NCI-H82 (cell line): ENCODE measurements at places on chromosomes 1 and 21.

GRCh38 chr1:2236695-2237677 lies 8.9 kb downstream of the SKI start:
- DNase-seq, result no peak

GRCh38 chr1:228445843-228446650 lies 29.4 kb upstream of the TRIM17 start:
- no peak for DNase-seq

DNA sequence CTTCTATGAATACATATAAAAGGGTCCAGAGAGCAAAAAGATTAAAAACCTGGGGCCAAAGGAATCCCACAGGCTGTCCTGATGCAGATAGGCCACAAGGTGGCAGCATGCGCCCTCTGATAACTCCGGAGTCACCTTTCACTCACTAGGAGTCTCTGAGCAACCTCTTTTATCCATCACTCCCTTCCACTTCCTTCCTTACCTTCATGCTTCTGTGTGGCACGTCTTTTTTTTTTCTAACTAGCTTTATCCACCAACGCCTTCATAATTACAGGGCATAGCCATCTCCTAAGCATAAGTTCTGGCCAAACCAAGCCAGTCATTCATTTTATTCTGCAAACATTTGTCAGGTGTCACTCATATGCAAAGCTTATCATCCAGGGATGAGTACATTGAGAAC lies 3.9 kb upstream of the PGLYRP4 start:
- DNase-seq, result peak; percentile 92

DNA sequence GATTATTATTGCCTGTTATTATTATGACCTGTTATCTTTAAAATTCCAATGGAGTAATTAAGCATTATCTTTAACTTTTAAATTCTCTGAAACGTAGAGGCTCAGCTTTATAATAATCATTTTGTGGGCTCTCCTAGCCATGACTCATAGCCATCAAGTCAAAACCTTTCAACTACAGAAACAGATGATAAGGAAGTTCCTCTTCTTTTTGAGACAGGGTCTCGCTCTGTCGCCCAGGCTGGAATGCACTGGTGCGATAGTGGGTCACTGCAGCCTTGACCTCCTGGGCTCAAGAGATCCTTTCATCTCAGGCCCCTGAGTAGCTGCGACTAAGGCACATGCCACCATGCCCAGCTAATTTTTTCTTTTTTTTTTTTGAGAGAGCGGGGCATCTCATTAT lies 43.5 kb downstream of the CHML start:
- DNase-seq, result no peak

- peak; percentile 89 for DNase-seq
These were observed 38.8 kb downstream of the POFUT2 start for GRCh38 chr21:45248893-45249381.

GRCh38 chr1:161068306-161069234 lies 1.1 kb downstream of the ARHGAP30 start:
- DNase-seq, result peak; percentile 62

DNA sequence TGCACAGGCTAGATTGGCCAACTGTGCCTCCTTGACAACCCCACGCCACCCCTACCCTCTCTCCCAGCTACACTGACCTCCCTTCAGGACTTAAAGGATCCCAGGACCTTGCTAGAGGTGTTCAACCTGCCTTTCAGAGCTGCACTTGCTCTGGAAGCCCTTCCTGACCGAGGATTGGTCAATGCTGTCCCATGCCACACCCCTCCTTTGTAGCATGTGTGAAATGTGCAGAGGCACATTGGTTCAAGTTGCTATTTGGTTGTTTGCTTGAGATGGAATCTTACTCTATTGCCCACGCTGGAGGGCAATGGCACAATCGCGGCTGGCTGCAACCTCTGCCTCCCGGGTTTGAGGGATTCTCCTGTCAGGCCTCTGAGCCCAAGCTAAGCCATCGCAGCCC lies 21.8 kb downstream of the ACTA1 start:
- peak; percentile 28 for DNase-seq

DNA sequence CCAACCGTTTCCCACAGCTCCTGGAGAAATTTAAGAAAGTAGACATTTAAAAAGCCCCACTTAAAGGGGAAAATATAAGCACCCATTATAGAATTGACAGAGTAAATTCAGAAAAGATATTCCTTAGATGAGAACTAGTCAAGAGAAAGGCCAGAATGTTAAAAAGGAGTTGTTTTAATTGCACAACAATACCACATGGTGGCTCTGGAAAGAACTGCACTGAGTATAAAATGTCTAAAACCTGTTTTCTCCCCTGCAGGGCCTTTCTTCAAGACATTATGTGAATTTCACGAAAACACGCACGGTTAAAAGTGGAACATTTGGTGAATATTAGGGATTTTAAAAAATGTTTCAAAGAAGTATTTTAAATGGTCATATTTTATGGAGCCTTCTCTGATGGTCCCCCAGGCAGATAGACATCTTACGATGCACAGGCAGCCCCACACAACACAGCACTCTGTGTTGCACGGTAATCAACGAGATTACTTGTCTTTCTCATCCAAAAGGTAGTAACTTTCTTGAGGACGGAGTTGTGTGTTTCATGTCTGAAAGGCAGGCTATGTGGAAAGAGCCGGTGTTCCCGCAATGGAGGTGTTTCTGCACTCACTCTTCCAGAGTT lies 101.9 kb downstream of the PRRX1 start:
- DNase-seq, result peak; percentile 41

GRCh38 chr1:6991266-6991665 lies 206.0 kb downstream of the CAMTA1 start:
- DNase-seq, result no peak

DNA sequence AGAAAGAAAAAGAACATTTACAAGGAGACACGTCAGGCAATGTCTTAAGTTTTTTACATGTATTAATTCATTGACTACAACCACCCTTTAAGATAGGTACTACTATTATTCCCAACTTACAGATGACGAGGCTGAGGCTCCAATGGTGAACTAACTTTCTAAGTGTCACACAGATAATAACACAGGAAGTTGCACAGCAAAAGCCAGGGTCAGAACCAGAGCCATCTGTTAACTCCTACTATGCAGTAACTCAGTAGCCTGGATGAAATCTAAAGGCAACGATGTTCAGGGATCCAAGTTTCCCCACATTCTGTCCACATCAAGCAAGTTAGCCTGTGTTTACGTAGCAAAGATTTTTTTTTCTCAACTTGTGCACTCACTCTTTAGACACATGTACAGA lies 371.7 kb downstream of the PTPRC start:
- DNase-seq, result no peak

GRCh38 chr1:202201971-202202370 lies 8.4 kb downstream of the LGR6 start:
- no peak for DNase-seq

DNA sequence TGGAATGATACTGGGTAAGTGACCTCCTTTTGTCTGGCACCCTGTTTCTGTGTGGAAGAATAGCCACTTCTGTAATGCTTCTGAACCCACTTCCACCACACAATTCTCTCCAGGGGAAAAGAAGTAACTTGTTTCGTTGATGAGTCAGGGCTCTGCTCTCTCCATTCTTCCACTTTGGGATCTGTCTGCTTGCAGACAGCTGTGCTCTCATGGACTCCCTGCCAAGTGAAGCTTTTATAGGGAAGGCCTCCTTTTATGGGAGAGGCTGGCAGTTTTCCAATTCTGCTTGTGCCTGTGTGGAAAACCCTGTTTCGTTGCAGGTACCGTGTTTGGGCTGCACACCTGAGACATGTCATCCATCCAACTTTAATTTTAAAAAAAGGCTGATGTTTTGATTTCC lies 130.7 kb downstream of the GIPC2 start:
- peak; percentile 18 for DNase-seq

- DNase-seq, result no peak
These were observed 252.0 kb downstream of the RRAGC start for GRCh38 chr1:38607526-38607925.

DNA sequence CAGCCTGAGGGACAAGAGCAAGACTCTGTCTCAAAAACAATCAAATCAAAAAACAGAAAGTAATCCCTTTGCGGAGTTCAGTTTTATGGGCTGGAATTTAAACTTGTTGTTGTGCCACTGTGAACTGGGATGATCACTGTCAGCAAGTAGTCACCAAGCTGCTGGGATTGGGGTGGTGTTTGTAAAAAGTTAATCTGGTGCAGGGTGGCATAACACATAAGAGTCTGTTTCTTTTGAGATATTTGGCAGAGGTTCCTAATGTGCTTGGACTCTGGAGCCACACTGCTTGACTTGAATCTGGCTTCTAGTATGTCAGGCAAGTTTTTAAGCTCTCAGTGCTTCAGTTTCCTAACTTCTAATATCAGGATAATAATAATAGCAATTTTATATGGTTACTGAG lies 6.6 kb downstream of the CLIC4 start:
- no peak for DNase-seq

DNA sequence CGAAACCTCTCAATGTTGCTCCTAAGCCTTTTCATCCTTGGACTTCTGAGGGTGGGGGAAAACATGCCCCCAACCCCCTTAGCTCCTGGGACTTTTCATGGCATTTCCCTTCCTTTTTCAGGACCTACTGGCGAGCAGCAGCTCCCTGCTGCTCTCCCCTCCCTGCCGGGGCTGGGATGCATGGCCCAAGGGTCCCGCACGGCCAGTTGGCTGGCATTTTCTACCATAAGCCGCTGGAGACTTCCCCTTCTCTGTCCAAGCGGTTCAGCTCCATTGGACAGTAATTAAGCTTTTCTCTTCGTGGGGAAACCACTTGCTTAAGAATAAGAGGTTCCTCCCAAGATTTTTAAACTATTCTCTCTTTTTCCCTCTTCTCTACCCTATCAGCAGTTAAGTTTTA lies 52.8 kb downstream of the FCRL5 start:
- no peak for DNase-seq

DNA sequence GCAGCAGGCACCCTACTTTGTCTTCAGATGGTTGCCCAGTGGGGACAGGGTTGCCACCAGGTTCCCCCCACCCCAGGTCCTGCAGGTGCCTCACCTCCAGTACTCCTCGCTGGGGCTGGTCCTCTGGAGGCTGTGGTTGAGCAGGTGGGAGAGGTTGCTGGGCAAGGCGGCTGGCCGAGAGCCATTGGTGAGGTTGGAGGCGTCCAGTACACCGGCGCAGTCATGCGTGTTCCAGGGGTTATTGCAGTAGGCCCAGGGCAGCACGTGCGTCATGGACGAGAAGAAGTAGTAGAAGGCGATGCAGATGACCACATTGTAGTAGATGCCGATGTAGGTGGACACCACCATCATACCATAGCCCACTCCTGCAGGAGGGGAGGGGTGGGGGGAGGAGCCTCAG lies 16.9 kb downstream of the CCDC24 start:
- no peak for DNase-seq

GRCh38 chr1:75937034-75937433 lies 4.8 kb upstream of the ASB17 start:
- DNase-seq, result no peak

DNA sequence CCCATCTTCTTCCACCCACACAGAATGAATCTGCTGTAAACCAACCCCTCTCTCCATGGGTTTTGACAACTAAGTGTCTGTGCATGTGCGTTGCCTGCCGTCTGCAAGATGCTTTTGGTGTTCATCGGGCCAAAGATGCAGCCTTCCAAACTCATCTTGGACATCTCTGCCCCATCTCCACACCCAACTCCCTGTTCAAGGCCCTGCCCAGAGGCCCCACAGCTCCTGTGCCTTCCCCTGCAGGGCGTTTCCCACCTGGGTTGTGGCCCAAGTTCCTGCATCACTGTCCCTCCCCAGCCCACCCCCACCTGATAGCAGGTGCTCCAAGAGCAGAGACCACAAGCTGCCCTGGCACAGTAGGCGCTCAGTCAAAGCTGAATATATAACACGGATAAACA lies 103.2 kb downstream of the BCAR3 start:
- DNase-seq, result no peak

DNA sequence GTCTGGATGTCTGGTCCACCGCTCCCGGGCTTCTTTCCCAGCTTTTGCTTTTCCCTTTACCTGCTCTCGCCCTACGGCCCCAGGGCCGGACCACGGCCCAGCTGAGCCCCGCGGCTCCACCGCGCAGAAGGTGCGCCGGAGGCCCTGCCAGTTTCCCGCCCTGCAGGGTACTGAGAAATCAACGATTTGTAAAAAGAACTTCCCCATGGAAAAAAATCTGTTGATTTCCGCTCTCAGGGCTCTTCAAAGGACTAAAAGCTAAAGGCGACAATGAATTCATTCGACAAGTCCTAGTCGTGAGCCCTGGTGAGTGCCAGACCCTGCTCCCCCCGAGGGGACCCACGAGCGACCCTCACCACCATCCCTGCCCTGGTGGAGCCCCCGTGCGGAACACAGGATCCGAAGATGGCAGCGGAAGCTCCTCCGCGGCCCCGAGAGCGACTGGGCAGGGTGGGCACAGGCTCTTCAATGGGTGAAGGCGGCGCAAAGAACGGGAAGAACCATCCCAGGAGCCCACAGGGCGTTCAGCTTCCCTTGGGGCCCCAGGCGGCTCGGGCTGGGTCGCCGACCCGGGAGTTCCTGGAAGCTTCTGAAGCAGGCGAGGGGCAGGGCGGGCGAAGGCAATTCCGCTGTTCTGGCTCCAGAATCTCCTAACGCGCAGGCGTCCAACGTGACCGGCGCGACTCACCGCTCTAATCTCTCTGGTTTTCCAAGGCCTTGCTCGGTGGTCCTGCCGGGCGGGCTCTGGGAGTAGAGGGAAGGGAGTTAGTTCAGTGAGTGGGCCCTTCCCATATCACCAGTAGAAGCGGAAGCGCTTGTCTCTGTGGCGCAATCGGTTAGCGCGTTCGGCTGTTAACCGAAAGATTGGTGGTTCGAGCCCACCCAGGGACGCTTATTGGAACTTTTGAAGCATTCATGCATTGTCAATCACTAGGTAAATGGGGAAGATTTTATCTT lies 6.6 kb upstream of the RNU1-2 start:
- no peak for DNase-seq

DNA sequence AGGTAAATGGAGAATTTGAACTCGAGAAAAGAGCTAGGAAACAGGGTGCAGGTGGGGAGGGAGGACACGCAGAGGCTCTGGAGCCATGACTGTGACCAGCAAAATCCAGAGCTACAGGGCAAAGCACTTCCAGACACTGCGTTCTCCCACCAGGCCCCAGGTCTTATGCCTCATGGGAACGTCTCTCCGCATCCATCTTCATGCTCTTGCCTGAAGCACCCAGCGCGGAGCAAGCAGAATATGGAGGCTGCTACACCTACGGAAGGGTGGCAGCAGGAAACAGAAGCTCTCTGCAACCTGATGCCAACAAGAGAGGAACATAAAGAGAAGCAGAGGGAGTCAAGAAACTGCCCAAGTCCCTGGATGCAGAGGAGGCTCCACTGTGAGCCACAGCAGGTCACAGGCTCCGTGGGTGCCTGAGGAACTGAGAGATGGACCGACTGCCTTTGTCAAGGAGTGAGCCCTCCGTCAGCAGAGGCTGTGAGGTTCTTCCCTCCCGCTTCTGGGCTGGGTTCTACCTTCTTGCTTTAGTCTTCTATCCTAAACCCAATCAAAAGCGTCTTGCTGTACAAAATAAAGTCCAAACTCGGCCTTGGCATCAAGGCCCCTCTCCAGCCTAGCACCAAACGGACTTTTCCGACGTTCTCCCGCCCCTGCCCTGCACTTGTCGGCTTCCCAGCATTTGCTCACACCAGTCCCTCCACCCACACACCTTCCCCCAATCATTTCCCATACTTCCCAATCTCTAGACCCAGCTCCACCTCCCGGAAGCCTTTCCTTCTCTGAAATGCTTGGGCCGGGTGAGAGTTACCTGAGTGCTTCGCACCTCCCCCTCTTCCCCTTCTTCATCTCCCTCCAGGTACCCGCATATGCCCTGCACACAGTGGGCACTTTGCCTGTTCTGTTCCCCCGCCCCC lies 930 bp downstream of the DHCR24 start:
- DNase-seq, result peak; percentile 75
